ENCODE measurements at places on chromosomes 1 and 21.
A peak's percentile ranks its signal among the peaks of the same experiment; 100 is the strongest.

- no peak for DNase-seq
Measured at GRCh38 chr1:239563681-239564080, 177.3 kb downstream of the CHRM3 start.

GRCh38 chr21:34307991-34308532 lies 55.7 kb upstream of the KCNE2 start:
- no peak for DNase-seq

GRCh38 chr1:185517808-185518419 lies 200.9 kb upstream of the IVNS1ABP start:
- DNase-seq: no peak

GRCh38 chr1:84037758-84038611 lies 39.1 kb upstream of the TTLL7 start:
- DNase-seq: no peak

DNA sequence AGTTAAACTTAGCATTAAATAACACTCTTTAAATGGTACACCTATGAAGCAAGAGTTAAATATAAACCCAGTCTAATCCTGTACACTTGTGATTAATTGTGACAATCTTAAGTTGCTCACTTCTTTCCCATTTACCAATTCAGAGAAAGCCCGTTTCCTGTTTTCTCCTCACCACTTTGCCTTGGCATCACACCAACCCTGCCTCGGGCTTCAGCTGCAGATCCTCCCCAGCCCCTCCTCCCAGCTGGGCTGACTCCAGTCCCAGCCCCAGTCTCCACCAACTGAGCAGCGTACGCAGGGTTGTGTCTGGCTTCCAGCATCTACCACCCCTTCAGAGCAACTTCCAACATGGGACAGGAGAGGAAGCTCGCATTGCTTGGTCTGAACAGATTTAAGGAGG lies 4.1 kb downstream of the PYCR2 start:
- DNase-seq: no peak

DNA sequence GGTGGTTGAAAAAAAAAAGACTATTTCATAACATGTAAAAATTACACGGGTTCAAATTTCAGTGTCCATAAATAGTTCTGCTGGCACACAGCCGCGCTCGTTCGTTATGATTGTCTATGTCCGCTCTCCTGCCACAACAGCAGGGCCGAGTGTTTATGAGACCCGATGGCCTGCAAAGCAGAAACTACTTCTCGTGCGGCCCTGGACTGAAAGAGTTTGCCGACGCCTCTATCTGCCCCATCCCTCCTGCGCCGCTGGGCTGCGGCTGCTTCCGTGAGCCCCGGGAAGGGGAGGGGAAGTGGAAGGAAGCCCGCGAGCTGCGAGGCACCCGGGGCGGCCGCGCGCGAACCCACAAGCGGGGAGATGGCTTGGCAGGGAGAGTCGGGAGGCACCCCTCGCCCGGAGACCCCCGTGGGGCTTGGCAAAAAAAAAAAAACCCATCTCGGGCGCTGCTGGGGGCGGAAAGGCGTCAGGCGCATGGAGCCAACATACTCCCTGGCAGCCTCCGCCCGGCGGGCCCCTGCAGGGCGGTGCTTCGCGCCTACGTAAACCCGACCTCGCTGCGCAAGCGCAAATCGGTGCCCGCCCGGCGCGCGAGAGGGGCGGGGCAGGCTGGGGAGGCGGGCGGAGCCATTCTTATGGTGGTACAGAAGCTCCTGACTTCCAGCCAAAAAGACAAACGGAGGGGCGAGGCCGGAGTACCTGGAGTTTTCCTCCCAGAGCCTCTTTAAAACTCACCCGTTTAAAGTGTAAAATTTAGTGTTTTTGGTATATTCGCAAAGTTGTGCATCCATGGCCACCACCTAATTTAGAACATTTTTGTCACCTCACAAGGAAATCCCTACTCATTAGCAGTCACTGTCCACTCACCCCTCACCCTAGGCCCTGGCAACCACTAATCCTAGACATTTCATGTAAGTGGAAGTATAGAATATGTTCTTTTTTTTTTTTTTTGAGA lies 8.3 kb downstream of the SLC27A3 start:
- DNase-seq: peak; percentile 89

GRCh38 chr1:57901208-57901919 lies 477.5 kb upstream of the DAB1 start:
- DNase-seq: no peak

GRCh38 chr21:46153247-46154154 lies 1.9 kb downstream of the FTCD start:
- DNase-seq: peak; percentile 47

Data from activated CD4-positive, alpha-beta T cell treated with anti-CD3 and anti-CD28 coated beads, Interleukin-2, amount 50 U/mL, for 1 hour (primary cell).